ENCODE measurements at places on chromosomes 2 and 18.

GRCh38 chr2:195368249-195369217 lies 288.5 kb upstream of the SLC39A10 start:
- no peak for DNase-seq

DNA sequence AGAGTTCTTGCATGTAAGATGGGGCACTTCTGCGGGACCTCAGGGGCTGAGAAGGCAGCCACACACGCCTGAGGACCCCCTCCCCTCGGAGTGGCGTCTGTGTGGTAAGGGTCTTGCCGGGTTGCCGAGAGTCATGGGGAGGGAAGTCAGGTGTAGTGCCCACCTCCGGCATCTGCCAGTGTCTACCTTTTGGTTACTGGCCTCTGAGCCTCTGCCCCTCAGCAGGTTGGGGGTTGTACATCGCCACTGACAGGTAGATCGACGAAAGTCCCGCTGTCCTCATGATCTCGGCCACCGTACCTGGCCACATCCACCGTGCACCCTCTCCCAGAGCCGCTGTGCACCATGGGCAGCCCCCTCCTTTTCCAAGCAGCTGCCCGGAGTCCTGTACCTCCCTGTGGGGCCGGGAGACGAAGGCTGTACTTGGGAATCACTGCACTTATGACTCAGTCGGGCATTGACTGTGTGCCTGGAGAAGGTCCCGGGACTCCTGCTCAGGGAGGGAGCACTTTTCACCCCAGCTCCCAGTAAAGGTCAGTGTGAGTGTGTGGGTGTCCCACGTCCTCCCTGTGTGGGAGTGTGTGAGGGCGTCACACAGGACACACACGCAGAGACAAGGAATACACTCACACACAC lies 332.4 kb upstream of the MYT1L start:
- DNase-seq: no peak

GRCh38 chr2:31028417-31028816 lies 109.8 kb downstream of the GALNT14 start:
- no peak for DNase-seq

DNA sequence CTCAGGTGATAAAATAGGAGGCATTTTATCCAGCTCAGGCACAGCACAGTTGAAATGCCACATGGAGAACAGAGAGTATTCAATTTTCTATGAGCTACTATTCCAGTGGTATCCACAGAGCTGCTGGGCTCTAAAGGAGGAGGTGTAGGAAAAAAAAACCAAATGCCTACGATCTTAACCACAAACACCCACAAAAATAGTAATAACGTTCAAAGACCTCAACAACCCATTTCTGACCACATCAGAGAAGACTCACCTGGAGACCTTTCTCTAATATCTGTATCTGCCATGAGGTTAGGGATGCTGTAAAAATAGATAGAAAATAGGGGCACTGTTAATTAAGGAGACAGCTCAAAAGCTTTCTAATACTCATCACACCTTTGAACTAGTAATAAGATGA lies 294.6 kb upstream of the PARD3B start:
- no peak for DNase-seq

- DNase-seq: no peak
These were observed 42.7 kb upstream of the ACTR3 start for GRCh38 chr2:113847144-113847543.

GRCh38 chr2:219552382-219553167 lies 8.7 kb downstream of the TMEM198 start:
- DNase-seq: peak; percentile 79

DNA sequence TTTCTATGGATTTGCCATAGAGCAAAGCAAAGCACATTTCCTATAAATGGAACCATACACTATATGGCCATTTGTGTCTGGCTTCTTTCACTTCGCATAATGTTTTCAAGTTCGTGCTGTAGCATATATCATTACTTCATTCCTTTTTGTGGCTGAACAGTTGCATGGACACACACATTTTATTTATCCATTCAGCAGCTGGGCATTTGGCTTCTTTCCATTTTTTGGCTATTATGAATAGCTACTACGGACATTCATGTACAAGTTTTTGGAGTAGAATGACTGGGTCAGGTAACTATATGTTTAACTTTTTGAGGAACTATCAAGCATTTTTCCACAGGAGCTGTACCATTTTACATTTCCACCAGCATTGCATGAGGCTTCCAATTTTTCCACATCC lies 10.7 kb upstream of the SELENOI start:
- DNase-seq: no peak

DNA sequence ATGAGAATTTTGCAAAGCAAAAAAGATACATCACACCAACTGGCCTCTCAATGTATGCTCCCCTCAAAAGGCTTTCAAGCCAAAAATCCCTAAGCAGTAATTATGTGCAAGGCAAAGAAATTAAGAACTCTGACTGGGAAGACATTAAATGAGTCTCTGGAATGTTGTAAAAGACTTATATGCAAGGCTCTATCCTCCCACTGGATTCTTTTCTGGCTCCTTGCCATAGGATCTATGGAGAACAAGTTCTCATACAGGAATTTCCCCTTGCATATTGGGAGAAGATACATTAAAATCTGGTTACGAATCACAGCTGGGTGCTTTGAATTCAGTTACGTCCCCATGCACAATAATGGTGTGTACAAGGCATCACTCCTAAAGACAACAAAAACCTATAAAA lies 73.4 kb upstream of the ATL2 start:
- no peak for DNase-seq

DNA sequence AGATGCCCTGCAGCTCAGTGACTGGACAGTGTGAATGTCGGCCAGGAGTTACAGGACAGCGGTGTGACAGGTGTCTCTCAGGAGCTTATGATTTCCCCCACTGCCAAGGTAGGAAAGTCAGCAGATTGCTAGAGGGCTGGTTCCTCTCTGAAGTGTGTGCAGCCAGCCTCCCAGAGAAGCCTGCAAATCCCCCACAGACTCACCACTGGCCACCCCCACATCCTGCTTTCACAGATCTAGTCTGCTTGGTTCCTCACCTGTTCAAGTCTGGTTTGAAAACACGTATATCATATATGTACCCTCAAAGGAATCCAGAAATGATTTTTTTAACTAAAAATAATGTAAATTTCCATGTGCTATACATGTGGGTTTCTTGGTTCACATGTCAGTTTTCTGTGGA lies 121.1 kb downstream of the LAMA3 start:
- DNase-seq: no peak

- peak; percentile 38 for DNase-seq
These were observed 10.8 kb upstream of the CRACDL start for GRCh38 chr2:98946855-98947254.

GRCh38 chr2:46803547-46803878 lies 112.1 kb downstream of the MCFD2 start:
- no peak for DNase-seq

DNA sequence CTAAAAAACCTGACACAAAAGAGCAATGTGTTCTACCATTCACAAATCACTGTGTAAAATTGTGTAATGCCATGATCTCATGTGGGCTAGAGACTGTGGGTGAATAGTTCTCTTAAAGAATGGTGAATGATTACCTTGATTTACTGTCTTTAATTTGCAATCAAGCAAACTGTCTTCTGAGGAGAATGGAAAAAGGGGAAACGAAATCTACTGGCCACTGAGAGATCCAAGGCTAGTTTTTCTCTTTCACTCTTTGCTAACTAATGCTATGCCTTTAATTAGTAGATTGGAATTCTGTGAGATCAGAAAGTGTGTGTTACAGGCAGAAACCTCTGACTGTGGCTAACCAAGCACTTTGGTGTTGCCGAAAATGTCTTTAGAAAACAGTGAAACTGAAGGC lies 422.7 kb downstream of the TGIF1 start:
- DNase-seq: no peak

DNA sequence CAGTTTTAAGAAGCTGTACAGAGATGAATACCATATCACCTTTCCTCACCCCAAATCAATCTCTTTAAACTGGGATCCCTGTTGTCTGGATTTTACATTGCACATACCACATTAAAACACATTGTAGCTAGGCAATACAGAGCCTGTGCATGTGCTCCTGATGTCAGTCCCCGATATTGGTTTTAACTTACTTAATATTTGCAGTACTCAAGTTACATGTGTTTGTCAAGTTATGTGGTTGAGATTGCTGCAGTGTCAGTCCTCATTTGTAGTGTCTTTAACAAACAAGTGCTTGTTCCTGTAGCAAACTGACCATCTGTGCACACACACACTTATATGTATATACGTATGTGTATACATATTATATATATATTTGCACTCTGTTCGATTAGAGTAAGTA lies 10.4 kb upstream of the UBE2E3 start:
- no peak for DNase-seq

- no peak for DNase-seq
These were observed 147.6 kb downstream of the CDC42EP3 start for GRCh38 chr2:37523814-37524362.

DNA sequence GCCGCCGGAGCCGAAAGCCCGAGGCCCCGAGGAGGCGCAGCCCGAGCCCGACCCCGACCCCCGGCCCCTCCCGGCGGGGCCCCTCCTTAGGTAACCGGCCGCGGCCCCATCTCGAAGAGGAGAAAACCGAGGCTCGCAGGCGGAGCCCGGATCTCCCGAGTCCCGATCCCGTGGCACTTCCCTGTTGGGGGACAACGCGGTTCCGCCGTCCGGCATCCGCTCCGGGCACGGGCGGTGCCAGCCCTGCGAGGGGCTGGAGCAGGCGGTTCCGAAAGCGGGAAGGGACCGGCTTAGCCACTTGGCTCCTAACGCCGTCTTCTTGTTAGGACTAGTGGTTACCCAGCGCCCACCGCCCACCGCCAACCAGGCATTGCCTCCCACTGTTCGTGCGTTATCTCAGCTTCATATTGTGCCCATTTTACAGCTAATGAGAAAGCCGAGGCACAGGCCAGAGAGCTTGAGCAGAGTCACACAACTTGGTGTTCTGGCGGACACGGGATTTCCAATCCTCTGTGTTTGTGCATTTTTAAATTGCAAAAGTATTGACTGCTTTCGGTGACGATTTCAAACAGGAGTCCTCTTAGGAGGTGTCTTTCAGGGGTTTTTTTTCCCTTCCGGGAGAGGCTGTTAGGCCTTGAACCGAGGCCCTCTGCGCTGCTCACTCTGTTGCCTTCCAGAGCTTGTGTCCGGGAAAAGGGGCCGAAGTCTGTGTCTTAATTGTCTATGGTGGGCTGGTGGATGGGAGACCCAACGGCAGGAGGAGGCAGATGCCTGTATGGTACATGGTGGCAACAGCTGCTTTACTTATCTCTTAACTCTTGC lies 562 bp downstream of the CENPA start:
- no peak for DNase-seq

DNA sequence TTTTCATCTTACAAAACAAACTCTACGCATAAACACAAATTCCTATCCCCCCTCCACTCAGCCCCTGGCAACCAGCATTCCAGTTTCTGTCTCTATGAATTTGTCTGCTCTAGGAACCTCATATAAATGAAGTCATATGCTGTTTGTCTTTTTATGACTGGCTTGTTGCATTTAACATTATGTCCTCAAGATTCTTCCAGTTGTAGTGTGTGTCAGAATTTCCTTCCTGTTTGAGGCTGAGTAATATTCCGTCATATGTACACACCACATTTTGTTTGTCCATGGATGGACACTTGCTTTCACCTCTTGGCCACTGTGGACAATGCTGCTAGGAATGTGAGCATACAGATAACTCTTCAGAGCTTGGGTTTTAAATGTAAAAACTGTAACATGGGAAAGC lies 272.1 kb downstream of the GBX2 start:
- no peak for DNase-seq

DNA sequence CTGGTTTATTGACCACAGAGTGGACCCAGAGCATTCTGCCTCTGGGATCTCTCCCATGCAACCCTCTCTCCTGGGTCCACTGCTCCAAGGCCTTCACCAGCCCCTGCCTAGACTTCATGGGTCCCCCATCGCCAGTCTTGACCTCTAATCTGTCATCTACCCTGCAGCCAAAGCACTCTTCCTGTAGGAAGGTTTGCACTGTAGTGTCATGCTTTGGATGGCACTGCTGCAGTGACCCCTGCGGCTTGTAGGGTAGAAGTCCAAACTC lies 41.7 kb downstream of the MYO7B start:
- DNase-seq: no peak

DNA sequence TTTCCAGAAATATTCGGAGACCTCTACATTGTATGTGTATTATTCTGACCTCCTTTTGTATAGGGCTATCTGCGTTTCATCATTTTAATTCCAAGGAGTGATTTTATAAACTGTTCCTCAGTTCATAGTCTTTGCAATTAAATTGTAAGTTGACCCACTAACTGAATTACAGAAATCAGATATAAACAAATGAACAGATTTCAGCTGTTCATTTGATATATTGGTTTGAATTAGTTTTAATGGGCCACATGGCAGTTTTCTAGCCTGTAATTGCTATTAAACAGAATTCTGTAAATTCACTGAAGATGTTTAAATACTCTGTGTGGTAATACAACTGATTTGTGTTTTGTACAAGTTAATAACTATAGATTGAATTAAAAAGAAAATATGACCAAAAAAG lies 346.4 kb upstream of the VWC2L start:
- no peak for DNase-seq

DNA sequence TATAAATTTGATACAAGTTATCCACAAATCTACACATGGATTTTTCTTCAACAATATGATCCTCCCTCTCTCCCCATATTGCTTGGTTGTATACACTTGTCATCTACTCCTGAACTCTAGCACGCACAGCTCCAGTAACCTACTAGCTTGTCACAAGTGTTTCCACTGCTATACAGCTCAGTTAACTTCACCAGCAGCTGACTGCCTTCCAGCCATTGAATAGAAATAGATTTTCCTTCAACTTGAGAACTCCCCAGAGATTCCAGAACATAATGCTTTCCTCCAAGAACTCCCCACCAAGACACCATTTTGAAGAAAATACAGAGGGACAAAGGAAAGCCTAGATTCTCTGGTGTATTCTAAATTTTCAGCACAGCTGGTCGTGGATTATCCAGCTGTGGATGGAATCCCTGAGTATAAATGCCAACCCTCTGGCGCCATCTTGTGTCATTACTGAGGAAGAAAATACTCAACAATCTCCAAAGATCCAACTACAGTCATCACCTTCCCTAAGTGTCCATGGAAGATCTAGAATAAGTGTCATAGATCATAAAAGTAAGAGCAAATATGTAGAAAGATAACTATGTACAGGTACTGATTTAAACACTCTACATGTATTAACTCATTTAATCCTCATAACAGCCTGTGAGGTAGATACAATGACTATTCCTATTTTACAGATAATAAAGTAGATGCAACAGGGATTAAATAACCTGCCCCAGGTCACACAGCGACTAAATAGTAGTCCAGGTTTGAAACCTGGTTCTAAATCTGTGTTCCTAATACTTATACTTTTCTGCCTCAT lies 156.7 kb downstream of the ARHGAP28 start:
- peak; percentile 4 for DNase-seq

DNA sequence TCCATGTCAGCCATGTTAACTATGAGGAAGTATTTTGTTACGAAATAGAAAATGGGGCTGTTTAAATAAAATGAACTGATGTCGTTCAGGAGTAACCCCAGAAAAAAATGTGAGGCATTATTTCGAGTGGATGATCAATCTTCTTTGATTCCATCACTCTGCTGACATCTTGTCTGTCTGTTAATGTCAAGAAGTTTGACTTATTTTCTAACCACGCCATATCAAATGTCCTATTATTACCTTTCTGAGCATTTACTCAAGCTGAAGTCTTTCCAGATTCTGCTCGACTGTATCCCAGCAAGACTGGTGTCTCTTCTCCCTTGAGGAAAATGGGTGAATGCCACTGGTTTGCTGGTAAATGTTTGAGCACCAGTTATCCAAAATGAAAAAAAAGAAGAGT lies 672.9 kb upstream of the SOX11 start:
- no peak for DNase-seq
